Effector CD4-positive, alpha-beta T cell (primary cell): ENCODE measurements at places on chromosomes 7 and 10.

DNA sequence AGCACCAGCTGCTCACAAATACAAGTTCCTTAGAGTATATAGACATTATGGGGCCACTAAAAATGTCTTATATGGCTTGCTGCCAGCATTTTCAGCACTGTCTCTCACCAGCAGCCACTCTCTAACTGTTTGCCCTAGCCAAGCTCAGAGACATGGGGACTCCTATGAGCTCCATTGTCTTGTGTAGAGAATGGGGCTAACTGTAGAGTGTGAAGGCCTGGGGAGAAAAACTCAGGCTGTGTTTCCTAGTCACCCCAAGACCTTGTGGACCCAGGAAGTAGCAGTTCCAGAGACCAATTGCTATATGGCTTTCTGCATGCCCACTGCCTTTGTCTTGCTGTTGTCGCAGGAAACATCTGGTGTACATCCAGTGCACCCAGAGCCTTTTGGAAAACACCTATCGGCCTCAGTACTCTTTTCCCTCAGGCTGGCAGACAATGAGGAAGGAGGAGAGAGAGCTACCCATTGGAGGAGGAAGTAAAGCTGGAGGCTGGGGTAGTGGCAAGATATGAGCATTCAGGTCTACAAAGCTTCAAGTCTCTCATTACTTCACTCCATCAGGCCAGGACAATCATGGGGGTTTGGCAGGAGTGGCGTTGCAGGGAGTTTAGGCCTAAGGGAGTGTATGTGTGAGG is 28.4 kb downstream of the ENTPD1 start:
- DNase-seq = no peak

- DNase-seq = no peak
These were observed 20.2 kb downstream of the SLC16A12 start for GRCh38 chr10:89515031-89515841.

GRCh38 chr10:19874791-19875190 is 58.6 kb downstream of the PLXDC2 start:
- no peak for DNase-seq

DNA sequence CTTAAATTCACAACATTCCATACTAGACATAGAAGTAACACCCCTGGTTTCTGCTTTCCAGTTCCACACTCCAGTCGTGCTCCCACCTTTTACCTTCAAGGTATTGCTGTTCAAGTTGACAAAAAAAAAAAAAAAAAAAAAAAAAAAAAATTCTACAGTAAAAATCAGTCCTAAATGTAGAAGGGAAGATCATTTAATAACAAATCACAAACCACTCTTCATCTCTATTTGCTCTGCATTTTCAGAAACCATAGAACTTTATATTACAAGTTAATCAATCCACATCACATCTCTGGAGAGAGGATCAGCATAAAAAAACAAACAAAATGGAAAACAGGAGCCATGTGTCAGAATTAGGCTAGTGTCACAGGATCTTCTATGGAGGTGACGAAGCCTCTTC is 206.3 kb upstream of the KLF14 start:
- no peak for DNase-seq

DNA sequence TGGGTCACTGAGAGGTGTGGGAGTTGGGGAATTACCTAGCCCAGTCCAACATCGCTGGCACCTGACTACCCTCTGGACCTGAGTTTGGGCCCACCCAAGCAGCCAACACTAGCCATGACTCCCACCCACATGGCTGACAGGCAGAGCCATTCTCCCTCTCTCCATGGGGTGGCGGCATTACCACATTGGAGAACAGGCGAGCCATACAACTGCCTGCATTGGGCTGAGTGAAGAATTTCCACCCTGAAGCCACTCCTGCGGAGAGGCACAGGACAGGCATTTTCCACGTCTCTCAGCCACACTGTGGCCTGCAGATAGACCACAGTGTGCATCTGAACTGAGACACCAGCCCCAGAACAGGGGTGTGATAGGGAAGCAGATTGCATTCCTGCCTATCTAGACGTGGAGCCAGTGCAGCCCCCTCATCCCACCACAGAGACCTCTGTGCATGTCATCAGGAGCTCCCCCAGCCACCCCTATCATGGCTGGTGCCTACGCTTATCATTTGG is 58.2 kb upstream of the ANTXRL start:
- peak; percentile 44 for DNase-seq

- no peak for DNase-seq
These were observed 27.0 kb downstream of the PDGFA start for GRCh38 chr7:492714-493065.

DNA sequence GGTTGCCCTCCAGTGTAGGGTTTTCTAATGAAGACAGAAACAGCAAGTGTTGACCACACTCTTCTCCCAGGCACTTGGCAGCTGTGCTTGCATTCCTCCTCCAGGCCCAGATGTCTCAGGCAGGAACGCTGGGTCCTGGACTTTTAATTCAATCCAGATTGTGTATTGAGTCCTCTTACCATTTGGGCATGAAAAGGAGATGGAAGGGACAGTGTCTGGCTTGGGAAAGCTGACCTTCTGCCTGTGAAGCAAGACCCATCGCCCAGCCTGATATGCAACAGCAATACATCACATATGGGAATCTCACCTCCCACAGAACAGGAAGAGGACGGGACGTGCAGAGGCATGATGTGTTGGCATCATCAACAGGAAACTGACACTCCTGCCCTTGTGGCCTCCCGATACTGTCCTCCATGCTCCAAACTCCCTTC is 174.4 kb upstream of the LYZL2 start:
- DNase-seq = no peak

- no peak for DNase-seq
These were observed 201.5 kb upstream of the GNAI1 start for GRCh38 chr7:79933144-79933543.

- DNase-seq = no peak
These were observed 19.9 kb downstream of the MINDY4 start for GRCh38 chr7:30791114-30791513.

GRCh38 chr10:69119896-69120295 is 4.1 kb upstream of the VPS26A start:
- no peak for DNase-seq

- DNase-seq = no peak
These were observed 515 bp downstream of the FASTK start for GRCh38 chr7:151080067-151080521.

DNA sequence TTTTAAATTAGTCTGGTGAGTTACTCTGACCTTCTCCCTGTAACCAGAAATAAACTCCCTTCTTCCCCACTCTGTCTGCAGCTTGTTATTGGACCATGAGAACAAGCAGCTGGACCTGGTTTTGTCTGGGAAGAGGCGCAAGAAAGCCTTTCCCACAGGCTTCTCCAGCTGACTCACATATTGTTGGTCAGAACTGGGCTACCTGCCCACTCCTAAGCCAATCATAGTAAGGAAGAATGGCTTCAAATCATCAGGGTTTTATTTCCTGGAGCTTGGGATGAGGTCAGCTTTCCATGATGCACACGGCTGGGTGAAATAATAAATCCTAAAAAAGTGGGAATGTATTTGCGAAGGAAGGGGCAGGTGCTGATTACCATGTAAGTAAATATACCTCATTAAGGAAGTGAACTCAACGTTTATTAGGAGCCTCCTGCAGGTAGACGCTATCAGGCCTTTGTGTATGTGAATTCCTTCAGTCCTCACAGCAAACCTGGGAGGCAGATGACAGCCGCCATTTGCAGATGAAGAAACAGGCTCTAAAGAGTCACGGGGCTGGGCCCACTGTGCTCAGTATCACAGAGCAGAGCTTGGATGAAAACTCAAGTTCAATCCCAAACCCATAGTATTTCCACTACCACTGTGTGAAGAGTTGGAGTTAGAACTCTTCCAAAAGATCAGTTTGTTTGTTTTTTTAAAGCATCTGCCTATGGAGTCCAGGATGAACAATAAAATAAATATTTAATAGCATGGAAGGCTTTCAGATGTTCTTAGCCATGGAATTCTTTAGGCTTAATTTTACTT is 32.8 kb downstream of the IL15RA start:
- DNase-seq = no peak

DNA sequence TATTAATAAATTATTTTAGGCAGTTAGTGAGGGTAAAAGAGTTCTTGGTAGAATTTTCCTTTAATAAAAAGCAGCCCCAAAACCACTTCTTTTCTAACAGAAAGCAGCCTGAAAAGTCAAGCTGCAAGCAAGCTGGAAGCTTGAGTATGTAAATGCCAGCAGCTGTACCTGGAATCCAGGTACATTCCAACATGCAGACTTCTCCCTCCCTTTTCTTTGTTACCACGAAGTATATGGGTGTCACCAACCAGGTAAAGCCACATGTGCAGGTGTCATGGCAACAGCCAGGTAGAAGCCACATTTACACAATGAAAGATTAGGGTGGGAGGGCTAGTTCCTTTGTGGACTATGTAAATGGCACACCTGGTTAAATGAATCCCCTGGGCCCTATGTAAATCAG is 114.6 kb downstream of the EPC1 start:
- DNase-seq = no peak

- DNase-seq = no peak
These were observed 66.9 kb downstream of the MCMBP start for GRCh38 chr10:119805702-119806230.

- peak; percentile 59 for DNase-seq
These were observed 109.1 kb downstream of the REEP3 start for GRCh38 chr10:63630085-63630930.

- DNase-seq = no peak
These were observed 447.0 kb downstream of the ETV1 start for GRCh38 chr7:13542451-13542850.

DNA sequence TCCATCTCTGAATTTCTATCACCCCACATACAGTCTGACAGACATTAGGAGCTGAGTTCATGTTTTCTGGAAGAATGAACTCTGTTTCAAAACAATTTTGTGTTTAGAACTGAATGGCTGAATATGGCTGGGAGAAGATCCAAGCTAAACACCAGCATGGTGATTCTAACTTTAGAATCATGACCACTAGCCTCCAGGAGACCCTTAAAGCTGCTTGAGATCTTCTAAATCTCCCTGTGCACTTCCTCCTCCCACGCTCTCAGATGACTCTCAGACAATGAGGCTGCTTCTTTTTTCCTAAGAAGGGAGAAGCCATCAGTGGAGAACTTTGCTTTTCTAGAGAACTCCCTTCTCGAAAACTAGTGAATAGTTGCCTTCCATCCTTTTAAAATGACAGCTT is 711.2 kb downstream of the GRID1 start:
- no peak for DNase-seq

DNA sequence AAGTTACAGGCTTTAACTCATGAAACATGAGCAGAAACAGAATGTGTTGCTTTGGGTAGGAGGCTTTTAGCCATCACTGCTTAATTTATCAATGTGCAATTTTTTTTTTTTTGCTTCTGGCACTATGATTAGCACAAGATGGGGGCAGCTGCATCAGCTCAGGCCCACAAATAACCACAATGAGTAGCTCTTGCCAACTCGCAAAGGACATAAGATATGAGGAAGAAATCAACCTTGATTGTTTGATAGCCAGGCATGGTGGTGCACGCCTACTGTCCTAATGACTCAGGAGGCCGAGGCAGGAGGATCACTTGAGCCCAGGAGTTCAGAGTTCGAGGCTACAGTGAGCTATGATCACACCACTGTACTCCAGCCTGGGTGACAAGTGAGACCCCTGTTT is 12.3 kb downstream of the NOD1 start:
- no peak for DNase-seq

GRCh38 chr10:96784253-96784652 is 47.8 kb upstream of the LCOR start:
- DNase-seq = no peak

GRCh38 chr10:21599582-21599981 is 65.5 kb downstream of the MLLT10 start:
- no peak for DNase-seq

DNA sequence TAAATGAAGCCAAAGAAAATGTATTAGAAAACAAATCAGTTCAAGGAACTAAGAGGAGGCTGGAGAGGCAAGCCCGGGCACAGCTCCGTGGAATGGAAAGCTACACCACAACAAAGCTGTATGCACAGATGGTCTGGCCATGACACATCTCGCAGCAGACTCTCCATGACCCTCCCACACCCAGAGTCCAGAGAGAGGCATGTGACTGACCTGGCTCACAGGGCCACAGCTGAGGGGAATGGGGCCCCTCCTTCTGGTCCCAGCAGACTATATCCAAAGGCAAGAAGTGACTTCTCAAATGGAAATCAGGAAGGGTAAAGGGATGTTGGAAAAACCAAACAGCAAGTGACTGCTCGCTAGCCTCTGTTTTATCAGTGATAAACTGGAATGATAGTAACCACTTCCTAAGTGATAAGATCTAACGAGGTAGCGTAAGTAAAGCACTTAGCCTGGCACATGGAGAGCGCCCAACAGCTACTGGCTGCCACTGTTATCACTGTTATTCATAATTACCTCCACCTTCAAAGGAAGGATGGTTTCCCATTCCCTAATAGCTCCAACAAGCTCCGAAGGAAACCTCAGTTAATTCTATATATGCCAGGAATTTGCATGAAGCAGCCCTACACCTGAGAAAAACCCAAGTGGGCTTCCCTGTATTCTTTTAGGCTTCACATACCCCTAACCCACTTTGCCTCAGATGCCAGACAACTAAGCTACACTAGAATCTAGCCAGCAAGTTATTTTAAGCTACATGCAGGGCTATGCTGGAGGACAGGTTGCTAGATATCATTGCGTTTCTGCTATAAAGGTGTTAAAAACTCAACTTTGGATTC is 8.4 kb downstream of the OSBPL3 start:
- DNase-seq = no peak

- DNase-seq = no peak
These were observed 36.5 kb upstream of the SLC39A12 start for GRCh38 chr10:17915181-17915580.
